ENCODE measurements at places on chromosomes 13 and 19. TPM values are rescaled to one million over a fixed set of nuclear protein-coding genes. Genes with fewer than 3 reads are reported as not detected.

Gene PDX1
- polyA plus RNA-seq, result not detected

Gene LILRB3
- 0.74 TPM for polyA plus RNA-seq

Gene ZNF442
- polyA plus RNA-seq, result 7.8 TPM

Gene BABAM1
- 94.8 TPM for polyA plus RNA-seq

Gene PPM1N
- 0.17 TPM for polyA plus RNA-seq

Gene SLC1A5
- polyA plus RNA-seq, result 32.8 TPM

Gene TRPC4
- 4.9 TPM for polyA plus RNA-seq

Gene MCEMP1
- 0.10 TPM for polyA plus RNA-seq

Gene MAP1S
- polyA plus RNA-seq, result 25.6 TPM

Gene ZNF17
- 11.9 TPM for polyA plus RNA-seq

Gene MYO1F
- polyA plus RNA-seq, result 2.4 TPM

Gene GPR4
- polyA plus RNA-seq, result 5.5 TPM

All from right renal cortex interstitium (tissue), 3 donors.